ENCODE measurements at places on chromosomes 7 and 10. TPM values are rescaled to one million over a fixed set of nuclear protein-coding genes. Genes with fewer than 3 reads are reported as not detected.
A peak's percentile ranks its signal among the peaks of the same experiment; 100 is the strongest.

UTF1 gene
- not detected for total RNA-seq

- DNase-seq, result no peak
Observed at GRCh38 chr7:80385508-80385907, 126.4 kb downstream of the GNAT3 start.

- DNase-seq, result peak; percentile 88
Observed at GRCh38 chr10:132469197-132469884, 68.2 kb upstream of the INPP5A start.

ACSL5 gene
- total RNA-seq, result 8.0 TPM

DNA sequence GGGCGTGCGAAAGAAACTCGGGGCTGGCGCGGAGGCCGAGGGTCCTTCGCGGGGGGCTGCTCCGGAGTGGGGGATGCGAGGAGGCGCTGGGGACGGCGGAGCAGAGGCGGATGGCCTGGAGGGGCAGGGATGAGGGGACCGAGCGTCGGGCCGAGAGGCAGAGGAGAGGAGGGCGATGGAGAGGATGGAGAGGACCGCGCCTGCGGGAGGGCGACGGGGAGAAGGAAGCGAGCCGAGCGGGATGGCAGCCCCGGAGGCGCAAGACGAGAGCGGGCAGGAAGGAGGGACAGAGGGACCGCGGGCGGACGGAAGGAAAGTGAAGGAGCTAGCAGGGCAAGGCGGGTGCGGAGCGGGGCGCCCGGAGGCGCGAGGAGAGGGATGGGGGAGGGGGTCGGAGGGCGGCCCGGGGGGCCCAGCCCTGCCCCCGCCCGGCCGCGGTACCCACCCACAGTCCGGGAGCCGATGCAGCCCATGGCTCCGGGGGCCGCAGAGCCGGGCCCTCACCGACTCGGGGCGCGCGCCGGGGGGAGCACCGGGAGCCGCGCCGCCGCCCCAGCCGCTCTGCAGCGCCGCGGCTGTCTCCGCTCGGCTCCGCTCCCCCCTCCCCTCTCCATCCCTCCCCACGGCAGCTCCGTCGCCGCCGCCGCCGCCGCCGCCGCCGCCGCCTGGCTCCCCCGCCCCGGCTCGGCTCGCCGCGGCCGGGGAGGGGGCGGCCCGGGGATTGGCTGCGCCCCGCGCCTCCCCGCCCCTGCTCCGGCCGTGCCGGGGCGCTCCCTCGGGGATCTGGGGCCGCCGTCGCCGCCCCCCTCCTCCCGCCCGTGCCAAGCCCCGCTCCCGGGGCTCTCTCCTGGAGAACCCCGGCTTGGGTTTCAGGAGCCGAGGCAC, at the start of gene FAM131B:
FAM131B (minus strand) TSS at position 583 of the 885 bp plus-strand sequence; CDS start at position 473, 110 bp downstream.
- DNase-seq, result peak; percentile 95

DNA sequence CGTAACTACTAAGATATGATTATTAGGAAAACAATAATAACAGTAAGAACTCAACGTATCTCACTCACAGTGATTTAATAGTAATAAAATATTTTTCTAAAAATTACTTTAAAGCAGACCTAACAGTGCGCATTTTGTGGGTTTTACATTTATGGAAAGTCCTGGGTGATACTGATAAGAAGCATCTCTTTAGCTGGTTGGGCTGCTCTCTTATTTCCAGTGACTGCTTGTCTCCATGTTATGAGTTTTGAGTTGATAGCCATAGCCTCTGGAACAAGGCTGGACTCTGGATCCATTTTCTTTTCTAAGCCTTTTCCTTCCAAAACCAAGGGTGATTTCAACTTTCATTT, 29.5 kb upstream of the INHBA start:
- no peak for DNase-seq
